ENCODE measurements at places on chromosomes 13 and 19. TPM values are rescaled to one million over a fixed set of nuclear protein-coding genes. Genes with fewer than 3 reads are reported as not detected.

The SHC2 gene
- polyA plus RNA-seq, result 0.80 TPM

The KIR2DL4 gene
- not detected for polyA plus RNA-seq

The RFPL4AL1 gene
- polyA plus RNA-seq, result not detected

The SOHLH2 gene
- polyA plus RNA-seq, result 1.2 TPM

The KLK3 gene
- polyA plus RNA-seq, result not detected

The MIER2 gene
- 15.9 TPM for polyA plus RNA-seq

The MISP3 gene
- 1.6 TPM for polyA plus RNA-seq

The ZIM2 gene
- polyA plus RNA-seq, result not detected

The ZNF28 gene
- 4.8 TPM for polyA plus RNA-seq

The BSPH1 gene
- polyA plus RNA-seq, result not detected

The OVOL3 gene
- polyA plus RNA-seq, result not detected

The SIGLEC8 gene
- not detected for polyA plus RNA-seq

The HNRNPA1L2 gene
- polyA plus RNA-seq, result 4.5 TPM

The PGLYRP1 gene
- not detected for polyA plus RNA-seq

The FGF22 gene
- polyA plus RNA-seq, result 0.93 TPM

The RELB gene
- 9.5 TPM for polyA plus RNA-seq

The PSMD8 gene
- 400 TPM for polyA plus RNA-seq

The TNFSF13B gene
- polyA plus RNA-seq, result 0.26 TPM

The NLRP4 gene
- polyA plus RNA-seq, result 0.02 TPM

The KATNAL1 gene
- 5.1 TPM for polyA plus RNA-seq

The NACC1 gene
- polyA plus RNA-seq, result 127 TPM

The ZIC5 gene
- not detected for polyA plus RNA-seq

The LRRC63 gene
- polyA plus RNA-seq, result 0.03 TPM

The ETHE1 gene
- polyA plus RNA-seq, result 86.2 TPM

The MIA gene
- 0.47 TPM for polyA plus RNA-seq

The LGALS7B gene
- not detected for polyA plus RNA-seq

The C19orf33 gene
- polyA plus RNA-seq, result not detected

The ZNF625 gene
- 1.9 TPM for polyA plus RNA-seq

The NALCN gene
- polyA plus RNA-seq, result 4.5 TPM
